ENCODE measurements at places on chromosomes 6 and 20.
A peak's percentile ranks its signal among the peaks of the same experiment; 100 is the strongest.

DNA sequence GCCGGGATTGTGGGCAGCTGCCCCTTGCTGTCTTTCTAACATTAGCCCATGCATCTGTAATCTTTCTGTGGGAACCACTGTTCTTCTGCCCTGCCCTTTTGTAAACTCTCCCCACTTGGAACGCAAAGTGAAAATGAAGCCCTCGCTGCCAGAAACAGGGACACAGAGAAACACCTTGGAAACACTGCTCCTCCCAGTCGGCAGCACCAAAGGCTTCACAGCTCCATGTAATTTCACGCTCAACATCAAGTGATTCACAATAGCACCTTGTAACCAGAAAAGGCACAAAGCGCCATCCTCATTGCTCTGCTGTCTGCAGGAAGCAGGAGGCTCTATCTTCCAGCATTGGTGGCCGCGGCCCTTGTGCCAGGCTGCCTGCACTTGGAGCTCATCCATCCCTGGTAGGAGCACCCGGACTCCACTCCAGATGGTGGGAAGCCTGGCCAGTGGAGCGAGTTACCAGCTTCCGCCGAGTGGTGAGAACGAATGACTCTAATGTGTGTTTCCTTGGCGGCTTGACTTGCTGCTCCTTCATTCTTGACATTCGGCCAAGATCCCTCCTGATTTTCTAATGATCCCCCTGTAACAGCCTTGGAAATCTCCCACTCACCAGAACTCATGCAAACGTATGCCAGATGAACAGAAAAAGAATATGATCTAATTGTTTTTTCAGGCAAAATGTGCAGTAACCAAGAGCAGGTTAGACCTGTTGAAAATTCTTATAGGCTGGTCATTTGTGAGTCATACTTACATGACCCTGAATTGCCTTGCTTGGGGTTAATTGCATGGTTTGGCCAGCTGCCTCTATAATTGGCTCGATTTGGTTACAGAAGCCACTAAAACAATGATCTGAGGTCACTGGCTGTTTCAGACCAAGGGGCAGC lies 169.1 kb upstream of the CDYL start:
- peak; percentile 94 for DNase-seq

- peak; percentile 25 for DNase-seq
Measured at GRCh38 chr6:74222768-74223333, 526.8 kb downstream of the CD109 start.

DNA sequence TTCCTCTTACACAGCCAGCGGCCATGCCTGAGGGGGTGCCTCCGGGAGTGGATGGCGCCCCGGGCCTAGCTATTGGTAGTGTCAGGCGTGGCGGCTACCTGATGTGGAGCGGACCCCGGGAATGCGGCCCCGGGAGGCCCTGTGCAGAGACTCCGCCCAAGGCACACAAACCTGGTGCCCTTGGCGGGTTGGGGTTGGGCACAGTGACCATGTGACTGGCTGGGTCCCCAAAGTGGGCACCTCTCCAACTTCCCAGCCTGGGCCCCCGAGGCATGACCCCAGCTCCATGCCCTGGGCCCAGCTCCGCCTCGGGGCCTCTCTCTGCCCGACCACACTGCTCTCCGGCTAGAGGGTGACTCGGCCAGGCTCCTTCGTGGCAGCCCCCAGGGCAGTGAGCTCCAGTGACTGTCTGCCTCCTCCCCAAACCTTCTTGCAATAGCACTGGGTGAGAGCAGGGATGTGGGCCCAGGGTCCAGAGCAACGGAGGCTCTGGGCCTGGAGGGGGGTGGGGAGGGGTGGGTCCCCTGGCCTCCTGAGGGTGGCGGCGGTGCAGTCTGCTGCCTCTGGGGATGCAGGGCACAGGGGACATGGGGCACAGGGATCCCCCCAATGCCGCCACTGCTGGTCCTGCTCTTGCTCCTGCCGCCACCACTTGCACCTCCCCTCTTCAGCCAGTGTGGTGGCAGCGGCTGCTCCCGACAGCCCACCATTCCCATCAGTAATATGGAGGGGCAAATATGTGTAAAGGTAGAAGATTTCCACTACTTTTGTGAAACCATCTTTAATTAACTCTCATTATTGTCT lies 942.9 kb upstream of the EPHA7 start:
- DNase-seq = no peak

GRCh38 chr6:52157301-52157941 lies 28.8 kb upstream of the IL17A start:
- DNase-seq = no peak

- no peak for DNase-seq
Measured at GRCh38 chr6:108294297-108294726, 542 bp upstream of the AFG1L start.

DNA sequence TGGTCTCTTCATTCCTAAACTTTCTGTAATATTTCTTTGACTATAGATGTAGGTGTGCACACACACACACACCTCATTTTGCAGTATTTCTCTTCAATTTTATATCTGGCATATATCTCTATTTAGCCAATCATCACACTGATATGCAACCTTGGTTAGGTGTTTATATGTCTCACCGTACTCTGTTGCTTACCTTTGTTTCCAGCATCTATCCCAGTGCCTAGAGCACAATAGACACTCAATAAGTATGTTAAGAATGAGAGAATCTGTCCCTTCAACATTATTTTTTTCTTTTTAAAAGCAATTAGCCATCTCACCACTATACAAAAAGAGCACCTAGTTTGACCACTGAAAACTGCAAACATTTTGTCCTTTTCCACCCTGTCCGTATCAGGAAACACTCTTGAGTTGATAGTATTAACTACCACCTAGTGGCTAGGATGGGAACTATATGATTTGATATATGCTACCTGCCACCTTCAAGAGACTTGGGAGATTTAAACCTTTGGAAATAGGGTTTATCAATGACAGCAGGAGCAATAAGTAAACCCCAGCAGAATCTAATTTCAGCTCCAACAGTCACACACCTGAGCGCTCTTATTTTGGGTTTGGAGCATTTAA lies 48.7 kb upstream of the RSPO3 start:
- DNase-seq = peak; percentile 40

GRCh38 chr20:63315731-63316491 lies 22.9 kb downstream of the COL20A1 start:
- no peak for DNase-seq

Data from fibroblast of lung (primary cell).